HCEC 1CT (cell line): ENCODE measurements at places on chromosomes 7 and 10.

DNA sequence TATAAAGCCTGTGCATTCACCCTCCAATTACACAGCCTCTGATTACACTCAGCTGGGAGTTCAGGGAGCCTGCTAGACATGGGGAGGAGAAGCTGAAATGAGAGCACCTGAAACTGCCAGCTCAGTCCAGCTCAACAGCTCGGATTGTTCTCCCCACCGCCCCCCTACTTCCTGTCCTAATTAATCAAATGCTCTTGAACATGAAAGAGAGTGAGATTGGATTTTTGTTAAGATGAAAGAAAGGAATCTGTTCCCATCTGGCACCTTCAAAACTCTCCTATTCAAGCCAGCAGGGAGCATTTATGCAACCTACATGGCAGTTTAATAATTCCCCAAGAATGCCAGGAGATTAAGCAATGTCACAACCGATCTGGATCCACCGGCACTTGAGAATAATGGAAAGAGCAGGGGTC is 98.0 kb downstream of the NPSR1 start:
- no peak for DNase-seq

DNA sequence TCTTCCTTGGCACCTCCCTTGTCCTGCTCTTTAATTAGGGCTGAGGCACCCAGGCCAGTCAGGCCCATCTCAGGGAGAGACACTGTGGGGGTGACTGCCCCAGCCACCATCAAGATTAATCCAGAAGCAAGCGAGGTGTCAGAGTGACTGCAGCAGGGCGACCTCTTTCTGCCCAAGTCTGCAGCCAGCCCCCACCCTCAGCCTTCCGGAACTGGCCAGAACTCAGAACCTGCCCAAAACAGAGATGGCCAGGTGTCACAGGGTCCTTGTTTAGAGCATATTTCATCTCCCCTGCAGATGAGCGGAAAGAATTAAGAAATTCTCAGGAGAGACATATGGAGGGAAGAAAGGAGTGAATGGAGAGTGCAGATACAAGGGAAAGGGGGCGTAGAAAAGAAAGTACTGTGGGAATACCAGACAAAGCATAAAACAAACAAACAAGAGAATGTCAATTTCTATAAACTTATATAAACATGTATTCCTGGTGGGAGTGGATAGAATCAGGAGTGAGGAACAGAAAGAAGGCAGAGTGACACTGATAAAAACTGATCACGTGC is 188.8 kb upstream of the NRP1 start:
- no peak for DNase-seq

- DNase-seq: no peak
Measured at GRCh38 chr10:48242171-48242904, 32.2 kb downstream of the FRMPD2 start.

- DNase-seq: no peak
Measured at GRCh38 chr10:88170628-88171027, 307.2 kb downstream of the PTEN start.

DNA sequence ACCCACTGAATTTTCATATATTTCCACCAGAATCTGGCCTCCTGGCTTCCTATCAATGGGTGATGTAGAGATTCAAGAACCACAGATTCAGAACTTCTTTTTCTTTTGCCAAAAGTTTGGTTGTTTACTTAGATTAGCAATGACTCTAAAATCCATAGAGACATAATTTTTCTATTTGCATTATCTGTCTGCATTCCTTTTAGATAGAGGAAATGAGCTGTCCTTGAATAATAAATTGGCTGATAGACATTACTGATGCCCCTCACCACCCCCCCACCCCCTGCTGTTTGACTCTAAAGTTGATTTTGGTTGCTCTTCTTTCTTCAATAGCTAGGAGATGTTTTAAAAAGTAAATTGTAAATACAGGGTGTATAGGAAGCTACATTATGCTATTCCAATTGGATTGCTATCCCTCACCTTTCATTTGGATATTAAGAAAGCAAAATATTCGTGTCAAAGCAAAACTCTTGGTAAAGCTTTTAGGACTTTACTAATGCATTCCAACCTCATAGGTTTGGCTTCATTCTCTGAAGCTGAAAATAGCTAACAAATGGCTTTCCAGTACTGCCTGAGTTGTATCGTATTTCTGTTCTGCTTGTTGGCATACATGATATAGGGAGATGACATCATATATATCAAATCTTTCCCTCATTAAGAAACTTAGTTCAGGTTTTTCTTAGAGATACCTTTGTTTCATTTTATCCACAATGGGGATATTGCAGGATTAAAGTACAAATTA is 606.0 kb downstream of the ARL4A start:
- no peak for DNase-seq

- no peak for DNase-seq
Measured at GRCh38 chr7:125255810-125256209, 326.2 kb upstream of the POT1 start.

- peak; percentile 3 for DNase-seq
Measured at GRCh38 chr7:158495786-158496185, 91.8 kb downstream of the PTPRN2 start.

DNA sequence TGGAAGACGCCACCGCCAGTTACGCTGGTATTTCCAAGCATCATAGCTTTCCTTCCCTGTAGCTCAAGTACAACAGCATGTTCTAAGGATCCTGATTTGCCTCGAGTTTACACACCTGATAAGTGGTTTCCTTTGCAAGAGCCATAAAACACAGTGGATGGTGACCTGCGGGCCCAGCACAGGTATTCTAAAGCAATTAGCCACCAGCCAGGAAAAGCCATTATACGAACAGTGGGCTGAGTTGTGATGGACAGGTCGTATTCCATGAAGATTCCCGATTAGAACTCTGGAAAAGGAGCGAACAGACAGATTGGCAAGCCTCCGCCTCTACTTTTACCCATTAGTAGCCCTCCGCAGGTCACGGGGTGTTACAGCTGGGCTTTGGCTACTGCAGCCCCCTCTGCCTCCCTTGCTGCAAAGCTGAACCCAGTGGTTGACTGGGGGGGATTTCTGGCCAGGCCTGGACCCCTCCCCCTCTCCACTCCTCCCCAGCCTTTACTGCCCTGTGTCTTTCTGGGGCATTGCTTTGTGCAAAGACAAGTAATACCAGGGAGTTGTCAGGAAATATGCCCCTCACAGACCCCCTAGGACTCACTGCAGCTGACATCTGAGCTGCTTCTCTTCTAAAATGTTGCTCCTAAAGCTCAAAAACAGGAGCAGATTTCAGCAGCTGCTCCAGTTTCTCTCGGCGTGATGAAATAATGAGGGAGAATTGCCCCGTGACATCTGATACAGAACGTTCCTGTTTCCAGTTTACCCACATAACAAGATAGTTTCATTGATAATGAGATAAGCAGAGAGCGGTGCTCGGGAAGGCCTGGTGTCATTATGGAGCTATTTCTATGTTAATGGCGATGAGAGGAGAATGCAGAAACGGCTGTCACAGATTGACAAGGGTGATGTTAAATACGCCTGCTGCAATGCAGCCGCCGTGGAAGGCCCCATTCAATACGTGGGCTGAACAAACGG is 214.4 kb downstream of the CCSER2 start:
- DNase-seq: no peak

GRCh38 chr10:6990891-6991290 is 410.8 kb upstream of the PRKCQ start:
- DNase-seq: no peak

GRCh38 chr7:111878785-111879184 is 316.5 kb upstream of the IMMP2L start:
- DNase-seq: no peak

DNA sequence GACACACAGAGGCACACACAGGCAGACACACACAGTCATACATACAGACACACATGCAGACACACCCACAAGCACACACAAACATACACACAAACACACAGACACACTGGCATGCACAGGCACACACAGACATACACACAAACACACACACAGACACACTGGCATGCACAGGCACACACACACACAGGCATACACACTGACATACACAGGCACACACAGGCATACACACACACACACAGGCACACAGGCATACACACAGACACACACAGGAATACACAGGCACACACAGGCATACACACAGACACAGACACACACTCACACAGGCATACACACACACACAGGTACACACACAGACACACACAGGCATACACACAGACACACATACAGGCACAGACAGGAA is 340.7 kb upstream of the VSTM2A start:
- DNase-seq: no peak

DNA sequence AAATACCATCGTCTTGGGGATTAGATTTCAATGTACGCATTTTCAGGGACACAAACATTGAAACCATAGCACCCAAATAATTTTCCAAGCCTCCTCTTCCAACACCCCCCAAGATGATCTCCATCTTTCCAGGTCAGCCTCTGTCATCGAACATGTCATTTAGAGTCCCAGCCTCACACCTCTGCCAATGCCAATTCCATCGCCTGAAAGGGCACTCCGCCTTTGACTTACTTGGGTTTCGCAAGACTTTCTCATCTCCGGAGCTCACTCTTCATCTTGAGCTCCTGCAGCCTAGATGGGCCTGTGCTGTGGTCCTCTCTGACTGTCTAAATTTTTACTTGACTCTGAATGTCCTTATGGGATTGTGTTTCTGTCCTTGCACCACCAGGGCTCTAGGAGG is 10.4 kb upstream of the FAM241B start:
- DNase-seq: no peak

DNA sequence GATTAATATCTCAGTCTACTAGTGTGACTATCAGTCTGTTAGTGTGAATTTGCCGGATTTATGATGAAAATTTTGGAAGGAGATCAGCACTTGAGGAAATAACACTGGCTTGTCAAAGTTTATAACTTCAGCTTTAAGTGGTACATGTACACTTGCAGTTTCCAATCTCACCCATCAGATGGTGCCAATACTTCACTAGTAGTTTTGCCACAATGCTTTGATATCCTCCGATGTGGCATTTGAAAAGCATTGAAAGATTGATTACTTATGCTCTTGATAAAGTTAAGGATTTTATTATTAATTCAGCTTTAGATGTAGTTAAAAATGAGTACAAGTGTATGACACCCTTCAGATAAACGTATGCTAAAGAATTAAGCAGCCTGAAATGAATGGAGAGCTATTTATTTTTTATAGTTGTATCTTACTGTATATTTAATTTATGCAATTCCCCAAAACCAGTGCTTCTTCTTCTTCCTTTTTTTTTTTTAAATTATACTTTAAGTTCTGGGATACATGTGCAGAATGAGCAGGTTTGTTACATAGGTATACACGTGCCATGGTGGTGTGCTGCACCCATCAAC is 98.2 kb downstream of the ANLN start:
- DNase-seq: peak; percentile 60

DNA sequence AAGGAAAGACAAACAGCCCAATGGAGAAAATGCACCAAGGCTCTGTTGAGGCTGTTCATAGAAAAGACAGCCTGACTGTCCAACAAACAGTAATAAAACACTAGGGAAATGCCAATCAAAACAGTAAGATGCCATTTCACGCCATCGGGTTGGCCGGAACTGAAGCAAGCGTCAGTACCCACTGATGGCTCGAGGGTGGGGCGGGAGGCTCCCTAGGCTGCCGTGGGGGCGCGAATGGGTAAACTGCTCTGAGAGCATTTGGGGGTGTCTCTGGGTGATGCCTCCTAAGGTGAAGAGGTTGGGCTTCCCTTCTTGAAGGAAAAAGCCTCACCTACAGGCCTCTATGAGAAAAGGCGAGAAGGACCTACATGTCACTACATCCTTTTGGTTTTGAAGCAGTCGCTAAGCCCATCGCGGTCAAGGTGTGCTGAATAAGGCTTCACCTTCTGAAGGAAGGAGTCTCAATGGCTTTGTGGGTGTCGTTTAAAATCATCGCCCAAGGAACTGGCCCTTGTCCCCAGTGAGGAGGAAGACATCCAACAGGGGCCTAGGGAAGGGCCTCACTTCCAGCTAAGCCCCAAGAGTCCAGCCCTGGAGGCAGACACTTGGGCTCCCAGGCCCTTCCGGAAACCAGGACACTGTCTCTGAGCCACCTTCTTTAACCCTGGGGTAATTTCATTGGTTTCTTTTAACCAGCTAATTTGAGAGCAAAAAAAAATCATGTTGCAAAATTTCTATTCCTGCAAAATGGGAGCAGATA is 98.5 kb upstream of the PPP2R2D start:
- DNase-seq: no peak

DNA sequence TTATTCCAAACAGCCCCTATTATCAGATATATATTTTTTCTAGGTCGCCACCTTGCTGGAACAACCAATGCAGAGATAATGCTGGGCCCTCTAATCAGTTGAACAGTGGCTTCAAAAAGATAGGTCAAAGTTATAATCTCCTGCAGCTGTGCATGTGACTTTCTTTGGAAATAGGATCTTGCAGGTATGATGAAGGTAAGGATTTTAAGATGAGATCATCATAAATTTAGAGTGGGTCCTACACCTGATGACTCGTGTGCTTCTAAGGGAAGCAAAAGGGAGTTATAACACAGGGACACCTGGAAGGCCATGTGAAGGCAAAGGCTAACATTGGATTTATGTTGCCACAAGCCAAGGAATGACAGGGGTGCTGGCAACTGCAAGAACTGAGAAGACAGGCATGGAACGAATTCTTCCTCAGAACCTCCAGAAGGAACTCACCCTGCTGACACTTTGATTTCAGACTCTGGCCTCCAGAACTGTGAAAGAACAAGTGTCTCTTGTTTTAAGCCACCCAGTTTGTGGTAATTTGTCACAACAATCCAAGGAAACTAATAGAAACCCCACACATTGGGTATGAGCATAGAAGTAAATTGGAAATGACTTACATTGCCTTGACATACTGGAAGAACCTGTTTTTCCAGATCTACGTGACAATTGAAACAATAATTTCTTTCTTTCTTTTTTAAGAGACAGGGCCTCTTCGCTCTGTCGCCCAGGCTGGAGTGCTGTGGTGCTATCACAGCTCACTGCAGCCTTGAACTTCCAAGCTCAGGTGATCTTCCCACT is 34.4 kb downstream of the CCDC71L start:
- DNase-seq: no peak

DNA sequence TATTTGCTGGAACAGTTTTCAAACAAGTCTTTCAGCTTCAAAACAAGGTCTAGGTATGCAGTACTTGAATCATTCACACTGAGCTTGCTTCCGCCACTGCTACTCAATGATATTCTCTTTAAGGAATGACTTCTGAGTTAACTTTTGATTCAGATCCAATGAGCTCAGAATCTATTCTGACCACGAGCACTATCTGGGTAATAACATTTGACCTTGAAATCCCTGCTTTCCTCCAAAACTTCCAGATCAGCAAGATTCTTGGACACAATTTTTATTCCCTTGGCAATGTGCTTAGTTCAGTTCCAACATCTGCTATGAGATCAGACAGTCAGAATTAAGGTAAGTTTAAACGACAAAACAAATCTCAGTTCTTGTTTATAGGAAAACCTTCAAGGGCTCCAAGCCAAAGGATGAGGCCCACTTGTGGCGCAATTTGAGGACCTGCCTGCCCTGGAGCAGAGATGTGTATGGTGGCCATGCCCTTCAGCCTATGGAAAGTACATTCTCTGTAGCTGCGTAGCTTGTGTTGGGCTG is 87.2 kb downstream of the RNF216 start:
- peak; percentile 96 for DNase-seq

- no peak for DNase-seq
Measured at GRCh38 chr10:72158176-72158575, 57.6 kb upstream of the ANAPC16 start.
